ENCODE measurements at places on chromosomes 13 and 19.

GRCh38 chr19:397941-398706 lies 10.8 kb downstream of the C2CD4C start:
- no peak for DNase-seq

GRCh38 chr13:45851171-45851921 lies at the start of gene SIAH3:
SIAH3 (minus strand) TSS chr13:45851753; CDS start chr13:45851629, 124 bp downstream.
- DNase-seq: no peak

GRCh38 chr19:11013771-11014170 lies 52.9 kb downstream of the SMARCA4 start:
- no peak for DNase-seq

DNA sequence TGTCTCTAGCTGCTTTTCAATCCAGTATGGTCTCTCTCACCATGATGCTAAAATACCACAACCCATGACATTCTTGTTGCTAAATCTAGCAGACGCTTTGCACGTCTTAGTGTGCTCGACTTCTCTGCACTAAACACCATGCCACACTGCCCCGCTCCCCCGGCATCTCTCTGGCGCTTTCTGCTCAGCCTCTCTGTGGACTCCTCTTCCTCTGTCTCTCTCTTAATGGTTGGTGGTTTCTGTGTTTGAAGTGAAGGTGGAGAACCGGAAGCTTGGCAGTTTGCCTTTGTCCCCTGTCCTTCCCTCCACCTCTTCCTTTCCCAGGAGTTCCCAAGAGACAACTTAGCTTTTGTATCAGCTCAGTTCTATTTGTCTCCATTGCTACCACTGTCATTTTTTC lies 8.8 kb downstream of the ERCC5 start:
- no peak for DNase-seq

- peak; percentile 12 for DNase-seq
Measured at GRCh38 chr13:74052402-74052928, 81.7 kb downstream of the KLF12 start.

DNA sequence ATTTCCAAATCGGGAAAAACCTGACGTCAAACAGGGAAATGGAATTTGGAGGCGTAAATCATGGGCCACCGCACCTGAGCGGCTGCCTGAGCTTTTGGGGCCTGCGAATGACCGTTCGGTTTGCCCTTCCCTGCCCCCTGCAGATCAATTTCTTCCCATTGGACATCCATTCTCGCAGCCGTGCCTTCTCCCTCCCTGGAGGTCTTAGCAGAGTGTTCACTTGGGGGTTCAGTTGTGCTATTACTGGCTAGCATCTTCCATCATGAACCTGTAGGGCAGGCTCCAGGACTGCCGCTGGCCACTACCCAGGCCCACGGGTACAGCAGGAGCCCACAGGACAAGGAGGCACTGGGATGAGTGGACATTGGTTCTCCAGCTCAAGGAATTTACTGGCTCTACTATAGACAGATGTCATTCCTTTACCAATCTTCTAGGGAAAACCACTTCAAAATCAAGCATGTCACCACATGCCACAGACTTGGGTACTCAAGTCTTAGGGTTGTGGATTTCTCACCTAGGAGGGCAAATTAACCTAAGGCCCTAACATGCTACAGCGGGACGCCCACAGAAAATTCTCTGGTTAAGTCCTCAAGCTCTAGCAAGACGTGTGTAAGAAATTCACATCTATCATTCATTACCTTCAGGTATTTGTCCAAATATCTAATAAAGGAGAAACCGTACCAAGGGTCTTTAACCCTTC lies 75.5 kb downstream of the COL4A1 start:
- no peak for DNase-seq

DNA sequence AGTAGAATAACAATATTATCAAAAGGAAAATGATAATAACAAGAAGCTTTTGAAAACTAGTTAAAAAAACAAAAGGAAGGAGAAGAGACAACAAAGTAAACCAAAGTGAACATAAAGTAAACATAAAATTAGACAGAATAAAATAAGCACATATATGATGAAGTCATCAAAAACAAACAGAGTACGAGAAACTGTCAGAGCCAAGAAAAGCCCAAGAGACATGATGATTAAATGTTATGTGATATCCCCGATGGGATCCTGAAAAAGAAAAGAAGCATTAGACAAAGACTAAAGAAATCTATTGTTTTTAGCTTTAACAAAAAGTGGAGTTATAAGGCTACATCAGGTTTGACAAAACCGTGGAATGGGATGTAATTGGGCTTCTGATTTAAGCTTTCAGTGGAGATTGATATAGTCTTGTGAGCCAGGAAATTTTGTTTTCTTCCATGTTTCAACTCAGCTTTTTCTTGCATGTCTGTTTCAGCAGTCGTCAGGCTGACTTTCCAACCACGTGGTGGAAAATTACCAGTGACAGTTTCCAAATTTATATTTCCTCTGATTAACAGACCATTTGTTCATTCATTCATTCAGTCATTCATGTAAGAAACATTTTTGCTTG lies 64.9 kb downstream of the KL start:
- DNase-seq: peak; percentile 4

DNA sequence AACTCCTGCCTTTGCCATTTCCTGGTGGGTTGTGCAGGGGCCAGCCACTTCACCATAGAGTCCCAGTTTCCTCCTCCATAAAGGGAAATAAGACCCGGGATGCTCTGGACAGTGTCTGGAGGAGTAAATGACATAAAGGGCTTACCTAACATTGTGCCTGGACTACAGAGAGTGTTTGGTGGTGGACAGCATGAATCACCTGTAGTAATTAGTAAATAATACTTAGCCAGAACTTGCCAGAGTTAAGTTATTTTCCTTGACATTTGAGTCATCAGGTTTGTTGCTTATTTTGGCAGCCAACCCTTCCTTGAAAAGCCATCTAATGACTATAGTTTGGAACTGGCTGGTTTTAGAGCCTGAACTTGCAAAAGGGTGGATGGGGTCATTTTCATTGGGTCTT lies 159.2 kb downstream of the SLC7A1 start:
- no peak for DNase-seq

DNA sequence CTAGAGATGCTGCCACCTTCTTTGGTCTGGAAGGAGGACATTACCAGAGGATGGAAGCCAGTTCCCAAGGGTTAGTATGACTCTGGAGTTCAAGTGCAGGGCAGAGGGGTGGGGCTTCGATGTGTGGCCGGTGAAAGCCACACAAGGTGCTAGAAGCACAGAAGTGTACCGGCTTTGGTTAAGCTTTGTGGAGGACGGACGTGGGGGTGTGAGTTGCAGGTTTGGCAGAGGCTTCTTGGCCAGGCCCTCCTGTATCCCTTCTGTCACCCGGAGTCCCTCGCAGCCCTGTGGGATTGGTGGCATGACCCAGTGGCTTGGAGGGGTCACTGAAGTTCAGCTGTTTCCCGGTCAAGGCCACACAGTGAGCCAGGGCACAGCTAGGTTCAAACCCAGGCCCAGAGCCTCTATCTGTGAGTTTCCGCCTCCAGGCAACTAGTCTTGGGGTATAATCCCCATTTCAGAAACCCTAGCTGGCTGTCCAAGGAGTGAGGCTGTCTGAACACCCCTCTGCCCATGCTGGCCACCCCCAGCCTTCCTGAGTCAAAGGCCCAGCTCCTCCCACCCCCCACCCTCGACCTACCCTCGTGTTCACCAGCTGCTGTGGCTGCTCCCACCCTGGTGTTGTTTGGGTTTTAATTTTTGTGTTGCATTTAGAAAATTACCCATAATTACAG lies 4.6 kb upstream of the SSBP4 start:
- DNase-seq: peak; percentile 65

DNA sequence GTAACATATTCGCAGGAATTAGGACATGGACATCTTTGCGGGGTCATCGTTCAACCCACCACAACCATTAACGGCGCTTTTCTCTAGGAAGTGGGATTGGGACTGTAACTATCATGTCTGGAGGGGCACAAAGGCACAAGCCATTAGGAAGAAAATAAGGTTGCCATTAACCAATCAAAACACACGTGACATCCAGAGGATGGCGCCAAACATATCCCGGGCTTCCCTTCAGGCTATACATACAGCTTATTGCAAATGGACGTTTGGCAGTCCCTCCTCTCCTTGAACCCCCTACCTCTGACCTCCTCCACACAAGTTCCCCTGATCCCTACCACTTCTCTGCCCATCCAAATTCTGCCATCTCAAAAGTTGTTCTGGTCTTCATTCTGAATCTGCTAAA lies 26.6 kb upstream of the GSX1 start:
- no peak for DNase-seq

- DNase-seq: no peak
Measured at GRCh38 chr13:46834657-46835056, 37.7 kb upstream of the ESD start.

- DNase-seq: no peak
Measured at GRCh38 chr19:17090583-17090982, 15.0 kb downstream of the MYO9B start.

All from A549 (cell line).